ENCODE measurements at places on chromosomes 16 and 17.
A peak's percentile ranks its signal among the peaks of the same experiment; 100 is the strongest.

GRCh38 chr16:76956394-76956793 lies 234.6 kb upstream of the MON1B start:
- DNase-seq: no peak

GRCh38 chr17:33522623-33523022 lies 229.5 kb upstream of the ASIC2 start:
- no peak for DNase-seq

DNA sequence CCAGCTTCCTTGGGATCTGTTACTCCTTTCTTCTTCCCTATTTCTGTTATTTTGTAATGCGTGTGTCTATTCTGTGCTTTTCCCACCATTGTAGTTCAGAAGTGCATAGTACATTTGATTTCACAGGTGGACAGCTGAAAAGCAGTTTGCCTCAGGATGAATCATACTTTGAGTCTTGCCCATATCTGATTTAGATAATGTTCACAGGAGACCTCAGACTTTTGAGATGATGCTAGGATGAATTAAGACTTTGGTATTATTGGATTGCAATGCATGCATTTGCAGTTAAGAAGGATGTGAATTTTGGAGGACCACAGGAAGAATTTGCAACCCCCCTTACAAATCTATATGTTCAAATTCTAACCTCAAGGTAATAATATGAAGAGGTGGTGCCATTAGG lies 769.6 kb downstream of the CDH11 start:
- DNase-seq: no peak

DNA sequence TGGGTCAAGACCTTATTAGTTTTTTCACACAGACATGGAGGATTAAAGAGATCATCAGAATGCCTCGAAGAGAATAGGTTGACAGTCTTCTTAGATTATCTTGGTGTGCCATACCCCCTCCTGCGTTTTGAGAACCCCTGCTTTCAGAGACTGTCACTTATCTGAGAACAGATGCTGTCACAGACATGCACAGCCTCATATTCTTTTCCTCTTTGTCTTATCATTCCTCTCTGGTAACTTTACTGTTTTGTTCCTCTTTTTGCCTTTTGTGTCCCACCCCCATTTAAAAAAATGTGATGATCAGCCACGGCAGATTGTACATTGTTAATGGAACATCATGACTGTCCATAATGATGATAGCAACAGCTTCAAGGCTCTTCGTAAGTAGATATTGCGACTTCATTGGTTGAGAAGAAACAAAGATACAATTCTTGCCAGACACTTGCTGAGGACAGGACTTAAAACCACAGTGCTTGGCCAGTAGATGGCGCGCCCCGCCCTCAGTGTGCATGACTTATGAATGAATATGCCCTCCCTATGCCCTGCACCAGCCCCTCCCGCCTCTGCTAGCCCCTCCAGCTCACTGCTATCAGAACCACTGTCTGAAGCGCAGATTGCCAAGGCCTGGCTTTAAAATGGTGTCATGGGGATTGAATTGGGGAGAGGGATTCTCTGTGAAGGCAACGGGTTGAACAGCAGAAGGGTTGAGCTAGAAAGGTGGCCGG lies 2.6 kb upstream of the PITPNC1 start:
- DNase-seq: peak; percentile 88

DNA sequence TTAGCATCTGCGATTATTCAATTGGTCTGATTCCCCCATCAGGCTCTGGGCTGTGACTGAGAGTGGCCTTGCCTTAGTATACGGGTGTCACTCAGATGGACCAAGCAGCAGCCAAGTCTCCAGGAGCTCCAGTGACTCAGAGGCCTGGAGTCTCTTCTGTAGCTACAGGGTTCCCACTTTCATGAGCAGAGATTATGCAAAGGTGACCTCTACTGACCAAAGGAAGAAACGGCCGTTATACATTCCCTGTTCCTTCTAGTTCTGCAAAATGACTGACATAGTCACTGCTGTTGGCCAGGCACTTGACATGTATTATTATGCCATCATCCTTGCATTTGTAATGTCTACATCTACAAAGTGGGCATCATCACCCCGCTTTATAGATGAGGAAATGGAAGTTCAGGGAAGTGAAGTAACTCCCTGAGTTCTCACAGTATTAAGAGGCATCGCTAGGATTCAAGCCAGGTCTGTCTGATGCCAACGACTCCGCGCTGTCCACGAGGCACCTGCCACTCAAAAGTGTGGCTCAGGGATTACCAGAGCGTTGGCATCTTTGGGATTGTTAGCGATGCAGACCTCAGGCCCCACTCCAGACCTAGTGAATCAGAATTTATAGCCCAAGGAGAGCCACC lies 23.3 kb downstream of the SLC38A7 start:
- no peak for DNase-seq

- DNase-seq: no peak
These were observed 89.1 kb upstream of the NOL11 start for GRCh38 chr17:67628580-67629013.

GRCh38 chr16:72234387-72234786 lies 62.4 kb upstream of the PMFBP1 start:
- DNase-seq: no peak

GRCh38 chr17:30225112-30225511 lies 10.4 kb downstream of the SLC6A4 start:
- DNase-seq: no peak

DNA sequence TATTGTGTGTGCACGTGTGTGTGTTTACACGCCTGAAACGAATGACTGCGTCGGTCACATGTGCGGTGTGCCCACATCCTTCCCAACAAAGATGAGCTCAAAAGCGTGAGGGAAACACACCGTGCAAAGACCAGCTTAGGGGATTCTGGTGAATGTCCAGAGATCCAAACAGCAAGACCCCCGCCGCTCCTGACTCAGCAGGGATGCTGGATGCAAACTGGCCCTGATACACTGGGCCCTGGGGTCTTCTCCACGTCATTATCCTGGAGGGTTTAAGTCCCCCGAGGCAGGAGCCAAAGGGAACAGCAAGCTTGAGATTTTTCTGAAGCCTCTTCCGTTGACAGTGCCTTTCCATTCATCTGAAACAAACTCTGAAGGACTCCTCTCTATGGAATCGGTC lies 59.2 kb downstream of the TBC1D16 start:
- no peak for DNase-seq

DNA sequence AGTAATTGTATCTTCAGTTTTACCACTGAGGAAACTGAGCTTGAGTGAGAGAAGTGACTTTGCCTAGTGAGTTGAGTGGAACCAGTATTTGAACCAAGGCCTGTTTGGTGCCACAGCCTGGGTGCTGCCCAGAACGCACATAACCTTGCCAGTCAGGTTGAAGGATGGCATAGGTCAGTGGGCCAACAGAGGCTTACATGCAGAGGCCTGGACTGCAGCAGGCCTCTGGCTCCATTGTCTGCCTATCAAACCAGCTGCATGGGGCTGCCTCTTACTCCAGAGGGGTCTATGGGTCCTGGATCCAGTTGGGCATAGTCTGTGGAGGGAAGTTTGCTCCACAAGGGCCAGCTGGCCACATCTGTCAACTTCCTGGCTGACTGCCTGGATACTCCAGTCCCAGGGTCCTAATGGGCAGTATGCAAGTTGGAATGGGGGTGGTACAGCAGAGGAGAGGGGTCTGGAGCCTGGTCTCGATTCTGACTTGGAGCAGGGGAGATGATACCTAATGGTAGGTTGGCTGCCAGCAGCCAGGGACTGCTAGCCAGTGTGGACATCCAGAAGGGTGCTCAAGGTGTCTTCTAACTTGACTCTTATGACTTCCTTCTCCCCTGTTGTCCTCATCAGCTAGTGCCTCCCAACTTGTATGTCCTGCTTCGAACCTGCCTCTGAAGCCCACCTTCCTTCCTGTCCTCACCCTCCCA lies 11.1 kb upstream of the RNF112 start:
- no peak for DNase-seq

GRCh38 chr17:9219631-9220397 lies 198.5 kb downstream of the NTN1 start:
- no peak for DNase-seq

DNA sequence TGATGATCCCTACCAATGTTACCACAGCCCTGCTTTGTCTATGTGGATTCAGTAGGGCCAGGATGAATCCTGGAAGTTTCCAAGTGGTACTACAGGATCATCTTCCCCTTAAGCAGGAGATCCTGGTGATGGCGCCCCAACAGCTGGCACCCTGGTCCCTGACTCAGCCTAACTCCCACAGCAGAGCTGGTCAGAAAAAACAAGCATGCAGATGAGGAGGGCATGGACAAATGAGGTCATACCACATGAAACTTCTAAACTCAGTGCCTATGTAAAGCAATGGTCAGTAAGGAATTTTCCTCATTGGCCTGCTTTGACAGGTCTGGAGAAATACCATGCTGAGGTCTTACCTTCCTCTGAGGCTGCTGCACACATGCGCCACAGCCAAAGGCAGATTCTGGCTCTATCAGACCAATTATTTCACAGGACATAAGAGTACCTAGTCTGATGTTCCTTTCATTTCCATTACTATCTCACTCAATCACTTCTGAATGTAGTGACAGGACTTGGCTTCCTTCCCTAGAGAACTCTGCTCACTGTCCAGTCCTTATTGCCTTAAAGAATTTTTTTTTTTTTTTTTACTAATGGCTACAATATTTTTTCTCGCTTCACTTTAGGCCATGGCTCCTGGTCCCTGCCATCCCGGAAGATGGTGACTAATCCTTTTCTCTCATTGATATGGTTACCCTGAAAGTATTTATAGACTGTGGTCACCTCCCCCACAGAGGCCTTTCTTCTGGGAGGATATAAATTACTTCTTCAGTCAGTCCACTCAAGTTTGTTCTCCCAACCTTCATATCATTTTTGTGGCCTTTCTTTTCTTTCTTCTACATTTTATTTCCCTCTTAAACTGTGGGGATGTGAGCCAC lies 525.2 kb upstream of the PSMD7 start:
- DNase-seq: no peak

GRCh38 chr17:27994586-27994985 lies 47.9 kb upstream of the NLK start:
- no peak for DNase-seq

- DNase-seq: no peak
These were observed at the start of gene TLE7 for GRCh38 chr16:71442051-71442440. Gene TLE7 (minus strand): TSS chr16:71442054. CDS start chr16:71433324, 8,730 bp downstream.

GRCh38 chr17:14427900-14428647 lies 127.2 kb downstream of the HS3ST3B1 start:
- DNase-seq: peak; percentile 25

GRCh38 chr17:74491626-74492025 lies 25.2 kb downstream of the CD300A start:
- DNase-seq: no peak

- no peak for DNase-seq
These were observed 38.1 kb downstream of the ANKRD11 start for GRCh38 chr16:89452241-89452640.

DNA sequence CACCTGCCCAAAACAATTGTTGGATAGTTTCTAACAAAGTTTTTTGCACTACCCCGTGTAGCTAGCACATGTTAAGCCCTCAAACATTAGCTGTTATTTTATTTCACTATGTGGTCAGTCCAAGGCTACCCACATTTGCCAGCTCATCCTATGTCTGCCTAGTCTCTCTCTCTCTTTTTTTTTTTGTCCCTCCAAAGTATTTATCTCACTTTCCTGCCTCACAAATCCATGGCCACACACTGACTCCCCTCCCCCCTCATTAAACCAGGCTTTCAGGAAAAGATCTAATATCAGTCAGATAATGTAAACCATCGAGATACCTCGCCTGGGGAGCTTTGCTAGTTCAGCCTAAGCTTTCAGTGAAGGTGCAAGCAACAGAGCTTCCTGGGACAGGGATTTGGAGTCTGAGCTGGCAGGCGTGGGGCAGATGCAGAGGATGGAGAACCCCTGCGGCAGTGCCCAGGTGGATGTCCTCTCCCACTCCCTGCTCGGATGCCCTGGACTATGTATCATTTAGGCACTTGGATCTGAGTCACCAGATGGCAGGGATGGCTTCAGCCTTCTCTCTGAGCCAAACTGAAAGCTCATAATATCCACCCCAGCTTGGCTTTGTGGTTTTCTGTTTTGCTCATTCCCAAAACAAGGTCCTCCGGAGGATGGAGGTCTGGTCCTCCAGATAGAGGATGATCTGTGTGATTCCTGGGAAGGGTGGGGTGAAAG lies 73.7 kb upstream of the FOXF1 start:
- DNase-seq: no peak

GRCh38 chr16:24253192-24253591 lies 2.9 kb upstream of the CACNG3 start:
- DNase-seq: peak; percentile 11

DNA sequence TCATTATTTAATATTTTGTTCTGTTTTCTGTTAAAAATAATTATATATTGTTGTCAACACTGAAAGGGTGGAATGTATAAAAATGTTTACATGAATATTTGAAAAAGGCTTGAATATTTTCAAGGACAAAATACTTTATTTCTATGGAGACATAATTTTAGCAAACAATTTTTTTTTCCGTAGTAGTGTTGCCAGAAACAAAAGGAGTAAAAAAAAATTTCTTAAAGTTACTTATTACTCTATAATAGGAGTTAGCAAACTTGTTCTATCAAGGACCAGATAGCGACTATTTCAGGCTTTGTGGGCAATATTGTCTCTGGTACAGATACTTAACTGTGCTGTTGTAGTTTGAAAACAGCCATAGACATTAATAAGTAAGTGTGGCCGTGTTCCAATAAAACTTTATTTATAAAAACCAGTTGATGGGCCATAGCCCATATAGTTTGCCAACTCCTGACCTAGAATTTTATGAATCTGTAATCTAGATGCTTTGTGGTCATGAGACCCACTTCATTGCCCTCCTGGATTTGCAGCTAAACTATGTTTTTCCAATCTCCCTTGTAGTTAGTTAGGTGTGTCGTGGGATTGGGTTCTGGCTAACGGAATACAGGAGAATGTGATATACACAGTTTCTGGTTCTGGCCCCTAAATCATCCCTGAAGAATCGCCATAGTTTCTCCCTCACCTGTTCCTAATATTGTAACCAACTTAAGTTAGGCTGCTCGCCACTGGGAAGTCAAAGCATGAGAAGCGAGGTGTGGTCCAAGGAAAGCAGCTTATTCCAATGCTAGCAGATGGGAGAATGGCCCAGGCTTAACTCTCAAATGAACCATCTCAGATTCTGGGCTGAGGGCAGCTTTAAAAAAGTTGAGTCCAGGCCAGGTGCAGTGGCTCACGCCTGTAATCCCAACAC lies 153.6 kb downstream of the ABCA8 start:
- DNase-seq: no peak

GRCh38 chr17:81814748-81815645 lies 11.0 kb downstream of the GCGR start:
- DNase-seq: no peak

- peak; percentile 95 for DNase-seq
These were observed 753 bp upstream of the USP22 start for GRCh38 chr17:21043296-21044232.

GRCh38 chr17:66415366-66416206 lies 113.2 kb downstream of the PRKCA start:
- no peak for DNase-seq

DNA sequence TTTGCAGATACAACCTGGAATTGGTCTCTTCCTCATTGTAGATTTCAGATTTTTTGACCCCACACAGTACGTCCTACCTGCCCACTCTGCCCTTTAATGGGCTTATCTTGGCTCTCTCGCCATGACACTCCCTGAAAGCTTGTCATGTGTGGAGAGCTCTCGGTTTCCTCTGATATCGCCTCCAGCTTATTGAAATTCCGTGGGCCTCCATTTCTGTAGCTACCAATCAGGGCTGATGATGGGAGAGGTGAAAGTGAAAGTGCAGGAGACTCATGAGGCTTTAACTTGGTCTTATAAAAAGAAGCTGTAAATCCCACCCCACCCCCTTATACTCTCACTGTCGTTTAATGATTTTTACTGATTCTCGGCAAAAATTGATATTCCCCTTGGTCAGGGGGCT lies 17.7 kb downstream of the HOXB1 start:
- no peak for DNase-seq
